NT2/D1 (cell line): ENCODE measurements at places on chromosomes 6 and 20.
A peak's percentile ranks its signal among the peaks of the same experiment; 100 is the strongest.

DNA sequence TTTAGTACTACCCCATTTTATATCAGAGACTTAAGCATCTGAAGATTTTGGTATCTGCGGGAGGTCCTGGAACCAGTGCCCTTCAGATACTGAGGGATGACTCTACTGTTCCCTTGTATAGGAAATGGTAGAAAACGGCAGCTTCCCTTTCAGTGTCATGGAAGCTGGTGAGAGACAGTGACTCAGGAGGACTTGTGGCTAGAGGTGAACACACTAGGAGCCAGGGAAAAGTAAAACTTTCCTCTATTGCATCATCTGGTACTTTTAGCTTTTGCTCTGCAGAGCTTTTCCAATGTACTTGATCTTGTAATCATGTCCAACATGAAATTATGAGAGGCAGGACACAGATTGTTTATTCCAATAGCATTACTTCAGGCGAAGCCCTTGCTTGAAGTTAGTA, 45.0 kb downstream of the RNF144B start:
- DNase-seq: no peak

GRCh38 chr6:136618086-136618485, 67.9 kb upstream of the MAP7 start:
- DNase-seq: no peak

- no peak for DNase-seq
Observed at GRCh38 chr6:154258064-154258757, 98.4 kb downstream of the IPCEF1 start.

- DNase-seq: no peak
Observed at GRCh38 chr6:31737315-31737990, 1.1 kb upstream of the CLIC1 start.

GRCh38 chr6:28643017-28643740, 117.5 kb downstream of the GPX5 start:
- DNase-seq: peak; percentile 54

DNA sequence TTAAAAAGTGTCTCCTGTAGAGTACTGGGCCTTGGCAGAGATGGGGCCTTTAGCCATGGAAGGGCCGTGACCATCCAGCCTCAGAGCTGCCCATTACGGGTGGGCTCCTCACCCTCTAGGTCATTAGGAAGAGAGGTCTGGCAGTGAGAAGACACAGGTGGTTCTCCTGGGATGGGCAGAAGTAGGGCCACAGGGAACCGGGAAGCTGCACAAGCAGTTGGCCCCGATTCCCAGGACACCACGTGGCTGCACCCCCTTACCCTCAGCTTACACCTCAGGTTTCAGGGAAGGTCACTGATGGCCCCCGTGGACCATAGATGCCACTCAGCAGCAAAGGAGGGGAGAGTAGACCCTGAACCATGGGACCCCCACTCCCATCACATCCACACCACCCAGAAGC, 1.6 kb downstream of the RAET1G start:
- DNase-seq: no peak

GRCh38 chr6:21915707-21916260, 322.2 kb downstream of the SOX4 start:
- no peak for DNase-seq

- no peak for DNase-seq
Observed at GRCh38 chr6:125193208-125193607, 39.6 kb downstream of the TPD52L1 start.

- DNase-seq: no peak
Observed at GRCh38 chr6:82442061-82442719, 78.6 kb downstream of the TPBG start.

DNA sequence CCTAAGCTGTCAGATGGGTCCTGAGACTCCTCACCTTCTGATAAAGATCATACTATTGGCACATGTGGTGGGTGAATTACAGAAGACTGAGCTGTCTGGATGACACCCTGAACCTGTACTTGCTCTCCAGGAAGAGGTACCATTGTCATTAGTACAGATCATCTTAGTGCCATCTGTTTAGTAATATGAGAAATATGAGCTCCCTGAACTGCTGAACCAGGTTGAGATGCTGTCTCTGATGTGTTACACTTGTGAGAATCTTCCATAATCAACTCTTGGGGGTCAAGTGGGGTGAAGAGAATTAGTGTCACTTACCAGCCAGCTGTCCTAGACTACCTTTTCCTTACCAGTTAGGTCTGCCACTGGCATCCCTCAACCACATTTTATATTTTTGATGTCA, 531.0 kb downstream of the EPHA7 start:
- DNase-seq: no peak

DNA sequence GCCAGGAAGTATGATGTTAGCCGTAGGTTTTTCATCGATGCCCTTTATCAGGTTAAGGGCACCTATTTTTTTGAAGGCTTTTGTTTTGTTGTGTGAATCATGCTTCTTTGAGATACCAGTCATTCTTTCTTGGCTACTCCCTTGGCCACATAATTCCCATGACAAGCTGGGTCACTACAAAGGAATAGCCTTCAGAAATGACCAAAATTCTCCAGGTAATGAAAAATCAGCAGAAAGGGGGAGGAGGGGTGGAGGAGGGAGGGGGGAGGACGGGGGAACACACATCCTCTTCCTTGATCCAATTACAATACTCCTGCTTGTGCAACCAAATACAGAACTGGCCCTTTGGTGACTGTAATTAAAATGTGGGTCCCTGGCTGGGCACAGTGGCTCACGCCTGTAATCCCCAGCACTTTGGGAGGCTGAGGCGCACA, 21.7 kb upstream of the TGM2 start:
- no peak for DNase-seq

- DNase-seq: no peak
Observed at GRCh38 chr20:25669826-25670422, 26.7 kb downstream of the ZNF337 start.

DNA sequence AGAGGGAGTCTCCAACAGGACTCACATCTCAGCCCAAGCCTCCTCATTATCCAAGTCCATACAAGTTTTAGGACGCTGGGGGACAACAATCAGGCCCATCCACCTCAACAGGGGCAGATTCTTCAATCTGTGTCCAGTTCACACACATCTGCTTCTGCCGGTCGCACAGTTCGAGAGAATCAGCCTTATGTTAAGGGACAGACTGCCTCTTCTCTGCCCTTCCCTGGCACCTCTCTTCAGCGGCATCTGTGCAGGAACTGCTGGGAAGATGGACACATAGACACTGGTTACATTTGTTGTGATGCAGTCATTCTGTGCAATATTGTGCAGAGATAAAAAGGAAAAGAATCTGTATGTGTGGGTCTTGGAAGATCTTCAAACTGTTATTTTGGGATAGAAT, 21.0 kb downstream of the ULBP1 start:
- DNase-seq: no peak

DNA sequence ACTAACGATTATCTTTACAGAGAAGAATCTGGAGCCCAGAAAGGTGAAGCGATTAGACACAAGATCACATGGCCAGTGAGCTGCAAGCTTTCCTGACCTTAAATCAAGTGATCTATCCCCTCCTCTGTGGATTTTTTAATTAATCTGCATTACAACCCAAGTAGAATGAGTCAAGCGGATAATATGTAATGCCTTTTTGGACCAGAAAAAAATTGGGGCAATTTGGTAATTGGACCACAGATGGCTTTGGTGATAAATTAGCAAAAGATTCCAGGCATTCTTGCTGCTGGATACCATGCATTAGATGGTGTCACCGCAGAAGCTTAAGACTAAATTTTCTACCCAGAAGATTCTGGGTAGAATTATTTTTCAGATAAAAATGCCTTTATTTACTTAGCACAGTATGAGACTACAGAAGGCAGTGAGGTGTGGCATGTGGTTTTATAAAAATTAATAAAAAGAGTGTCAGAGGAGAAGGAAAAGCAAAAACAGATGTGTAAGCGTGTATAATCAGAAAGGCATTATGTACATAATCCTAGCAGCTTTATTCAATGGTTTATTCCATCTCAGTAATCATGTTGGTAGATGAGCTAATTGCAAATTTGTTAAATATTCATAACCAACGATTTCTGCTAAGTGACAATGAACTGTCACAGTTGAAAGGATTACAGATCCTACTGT, 53.9 kb upstream of the PCSK2 start:
- DNase-seq: no peak

- DNase-seq: no peak
Observed at GRCh38 chr6:67986694-67987232, 648.3 kb upstream of the ADGRB3 start.

GRCh38 chr20:5807431-5807830, 57.2 kb downstream of the SHLD1 start:
- no peak for DNase-seq

- DNase-seq: no peak
Observed at GRCh38 chr6:163756079-163756478, 341.6 kb downstream of the QKI start.

GRCh38 chr6:134389129-134389528, 71.2 kb upstream of the SGK1 start:
- no peak for DNase-seq
